ENCODE measurements at places on chromosomes 6 and 20. TPM values are rescaled to one million over a fixed set of nuclear protein-coding genes. Genes with fewer than 3 reads are reported as not detected.

DNA sequence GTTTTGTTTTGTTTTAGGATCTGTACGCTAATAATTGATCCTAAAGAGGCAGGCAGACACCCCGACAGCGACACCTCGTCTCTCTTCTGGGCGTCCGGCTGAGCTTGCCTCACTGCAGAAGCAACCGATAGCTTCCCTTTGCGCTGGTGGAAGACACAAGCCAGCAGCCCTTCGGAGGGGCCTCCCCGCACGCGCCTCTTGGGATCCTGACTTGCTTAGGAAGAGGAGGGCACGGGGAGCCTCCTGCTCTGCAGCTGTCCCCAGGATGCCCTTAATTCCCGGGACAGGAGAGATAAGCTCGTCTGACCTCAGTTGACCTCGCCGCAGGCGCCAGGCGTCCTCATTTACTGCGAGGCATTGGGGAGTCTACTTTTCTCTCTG lies 94.0 kb downstream of the CD83 start:
- peak; percentile 70 for DNase-seq
- no peaks in the 10 kb centered on the region for H3K27me3 ChIP-seq
- peak overlapping the region; percentile 74 for H3K27ac ChIP-seq
- peaks cover 2% of the 10 kb centered on the region for H3K4me1 ChIP-seq

- DNase-seq: no peak
- H3K27ac ChIP-seq: no peak overlapping the region
- H3K4me1 ChIP-seq: no peaks in the 10 kb centered on the region
- H3K27me3 ChIP-seq: no peaks in the 10 kb centered on the region
- H3K36me3 ChIP-seq: no peaks in the 10 kb centered on the region
Measured at GRCh38 chr6:109513571-109514071, 30.6 kb upstream of the ZBTB24 start.

- no peaks in the 10 kb centered on the region for H3K36me3 ChIP-seq
- no peaks in the 10 kb centered on the region for H3K4me1 ChIP-seq
- H3K27ac ChIP-seq: no peak overlapping the region
- no peaks in the 10 kb centered on the region for H3K27me3 ChIP-seq
Measured at GRCh38 chr6:45724511-45724910, 291.1 kb downstream of the CLIC5 start.

DNA sequence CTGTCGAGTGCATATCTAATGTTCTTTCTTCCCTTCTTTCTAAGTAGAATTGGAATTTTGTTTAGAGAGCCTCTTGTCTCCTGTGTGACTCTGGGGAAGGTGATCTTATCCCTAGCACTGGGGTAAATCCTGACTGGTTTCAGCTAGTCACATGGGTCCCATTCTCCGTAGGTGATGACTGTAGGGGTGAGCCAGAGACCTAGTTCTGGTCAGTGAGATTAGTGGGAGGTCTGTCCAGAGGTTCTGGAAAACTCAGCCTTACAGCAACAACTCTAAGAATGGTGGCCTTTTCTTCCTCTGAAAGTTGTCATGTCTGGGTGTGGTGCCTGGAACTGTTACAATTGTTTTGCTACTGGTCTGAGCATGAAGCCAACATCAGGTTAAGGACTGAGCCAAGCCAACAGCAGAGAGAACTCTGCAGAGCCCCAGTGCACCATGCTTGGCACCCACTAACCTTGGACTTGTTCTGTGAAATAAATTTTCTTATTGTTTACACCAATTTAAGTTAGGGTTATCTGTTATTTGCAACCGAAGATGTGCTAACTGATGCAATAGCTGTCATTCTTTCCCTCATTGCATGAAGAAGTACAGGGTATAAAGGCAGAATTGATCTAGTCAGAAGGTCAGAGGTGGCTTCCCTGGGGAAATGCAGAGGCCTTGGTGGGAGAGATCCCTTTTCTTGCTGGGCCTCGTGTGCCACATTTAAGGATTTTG lies 56.8 kb upstream of the TULP4 start:
- no peak overlapping the region for H3K27ac ChIP-seq
- no peaks in the 10 kb centered on the region for H3K27me3 ChIP-seq
- no peak for DNase-seq
- H3K36me3 ChIP-seq: no peaks in the 10 kb centered on the region
- H3K4me1 ChIP-seq: peaks cover 3% of the 10 kb centered on the region

DNA sequence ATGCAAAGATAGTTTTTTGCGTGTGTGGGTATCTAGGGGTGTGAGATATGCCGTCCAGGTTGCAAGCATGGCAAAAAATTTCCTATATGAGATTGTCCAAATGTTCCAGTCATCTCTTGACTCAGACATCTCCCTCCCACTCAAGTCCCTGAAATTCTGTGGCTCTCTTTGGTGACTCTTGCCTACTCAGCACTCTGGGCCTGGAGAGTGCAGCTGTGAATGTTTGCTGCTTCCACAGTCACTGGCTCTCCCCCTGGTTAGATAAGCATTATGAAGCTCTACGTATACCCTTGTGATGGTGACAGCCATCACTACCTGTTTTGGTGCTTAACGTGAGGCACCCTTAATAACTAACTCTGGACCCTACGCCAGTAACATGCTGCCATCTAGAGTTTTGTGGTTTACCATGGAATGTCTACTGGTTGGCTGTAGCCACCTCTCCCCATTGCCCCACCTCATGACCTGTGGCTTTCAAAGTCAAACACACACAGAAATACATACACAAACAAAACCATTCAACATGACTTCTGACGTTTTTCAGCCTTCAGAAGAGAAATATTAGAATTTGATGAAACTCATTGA lies 621.9 kb upstream of the CITED2 start:
- H3K4me1 ChIP-seq: no peaks in the 10 kb centered on the region
- H3K27me3 ChIP-seq: no peaks in the 10 kb centered on the region
- H3K36me3 ChIP-seq: no peaks in the 10 kb centered on the region
- H3K27ac ChIP-seq: no peak overlapping the region
- H3K4me3 ChIP-seq: no peak overlapping the region

- H3K27ac ChIP-seq: peak overlapping the region; percentile 40
- no peak overlapping the region for H3K4me3 ChIP-seq
- H3K27me3 ChIP-seq: no peaks in the 10 kb centered on the region
Measured at GRCh38 chr6:21348504-21349195, 244.9 kb upstream of the SOX4 start.

DNA sequence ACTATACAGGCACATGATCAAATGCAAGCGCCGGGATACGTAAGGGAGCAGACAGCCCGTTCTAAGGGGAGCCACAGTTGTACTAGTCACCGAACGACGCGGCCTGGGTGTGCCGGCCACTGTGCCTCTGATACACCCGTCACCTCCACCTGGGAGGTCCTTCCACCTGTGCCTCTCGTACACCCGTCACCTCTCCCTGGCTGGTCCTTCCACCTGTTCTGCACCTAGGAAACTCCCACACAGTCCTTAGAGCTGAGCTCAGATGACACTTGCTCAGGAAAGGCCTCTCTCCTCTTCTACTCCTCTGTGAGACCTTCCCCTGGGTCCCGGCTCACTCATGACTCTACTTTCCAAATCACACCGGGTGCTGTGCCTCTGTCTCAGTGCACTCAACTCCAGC lies 245.0 kb downstream of the TTLL2 start:
- H3K27ac ChIP-seq: no peak overlapping the region
- DNase-seq: no peak
- H3K36me3 ChIP-seq: no peaks in the 10 kb centered on the region

SLC32A1 gene
- not detected for polyA plus RNA-seq

All from ovary (tissue), 10 donors.